ENCODE measurements at places on chromosomes 13 and 19. TPM values are rescaled to one million over a fixed set of nuclear protein-coding genes. Genes with fewer than 3 reads are reported as not detected.

OR7A5 gene
- 0.16 TPM for total RNA-seq

PRODH2 gene
- not detected for total RNA-seq

PRR19 gene
- total RNA-seq = 0.88 TPM

RASAL3 gene
- 0.32 TPM for total RNA-seq

SIGLEC5 gene
- not detected for total RNA-seq

ZNF726 gene
- 2.2 TPM for total RNA-seq

NALCN gene
- 0.80 TPM for total RNA-seq

RAX2 gene
- not detected for total RNA-seq

CLEC17A gene
- total RNA-seq = not detected

FXYD1 gene
- 20.4 TPM for total RNA-seq

SPRY2 gene
- total RNA-seq = 19.0 TPM

MRPS12 gene
- 61.2 TPM for total RNA-seq

ZNF836 gene
- 6.0 TPM for total RNA-seq

ACER1 gene
- not detected for total RNA-seq

SPTBN4 gene
- total RNA-seq = 0.24 TPM

CEACAM4 gene
- total RNA-seq = not detected

CGB5 gene
- total RNA-seq = 12.3 TPM

ZNF253 gene
- total RNA-seq = 3.9 TPM

PDX1 gene
- not detected for total RNA-seq

GPR12 gene
- not detected for total RNA-seq

MATK gene
- 0.40 TPM for total RNA-seq

BRME1 gene
- not detected for total RNA-seq

PPM1N gene
- 1.2 TPM for total RNA-seq

PEG3 gene
- total RNA-seq = 1.4 TPM

CEACAM20 gene
- total RNA-seq = not detected

Data from epithelial cell of alveolus of lung (primary cell).